ENCODE measurements at places on chromosomes 2 and 18. TPM values are rescaled to one million over a fixed set of nuclear protein-coding genes. Genes with fewer than 3 reads are reported as not detected.

ICOS gene
- total RNA-seq = not detected

IL36B gene
- not detected for total RNA-seq

SOCS6 gene
- total RNA-seq = 23.3 TPM

EFR3B gene
- total RNA-seq = 0.67 TPM

NAT8 gene
- total RNA-seq = not detected

CCDC102B gene
- total RNA-seq = 3.8 TPM

SMIM21 gene
- total RNA-seq = not detected

ACOXL gene
- not detected for total RNA-seq

VIL1 gene
- total RNA-seq = not detected

REG1B gene
- not detected for total RNA-seq

INHBB gene
- total RNA-seq = 0.31 TPM

BOLL gene
- total RNA-seq = not detected

CGREF1 gene
- total RNA-seq = not detected

MEMO1 gene
- 28.6 TPM for total RNA-seq

C2orf78 gene
- not detected for total RNA-seq

TOGARAM2 gene
- 2.0 TPM for total RNA-seq

NOSTRIN gene
- total RNA-seq = 17.0 TPM

MYO1B gene
- 22.0 TPM for total RNA-seq

MCEE gene
- 16.4 TPM for total RNA-seq

RAD51AP2 gene
- not detected for total RNA-seq

SESTD1 gene
- total RNA-seq = 103 TPM

IL36G gene
- not detected for total RNA-seq

ZNF516 gene
- 26.5 TPM for total RNA-seq

UGT1A5 gene
- not detected for total RNA-seq

DLX2 gene
- total RNA-seq = not detected

DIPK1C gene
- not detected for total RNA-seq

PROKR1 gene
- total RNA-seq = 0.08 TPM

C2orf66 gene
- 0.13 TPM for total RNA-seq

SFTPB gene
- total RNA-seq = not detected

IL1R1 gene
- 51.1 TPM for total RNA-seq

DNAH7 gene
- total RNA-seq = 0.62 TPM

CROCC2 gene
- not detected for total RNA-seq

CPLX4 gene
- total RNA-seq = not detected

FHL2 gene
- total RNA-seq = 150 TPM

SPP2 gene
- total RNA-seq = not detected

ITGA4 gene
- total RNA-seq = 3.2 TPM

All from gastroesophageal sphincter (tissue), 4 donors.